Heart right ventricle (tissue), 16 donors: ENCODE measurements at places on chromosomes 4 and X.

- DNase-seq = no peak
These were observed 9.1 kb downstream of the MED28 start for GRCh38 chr4:17623451-17624001.

DNA sequence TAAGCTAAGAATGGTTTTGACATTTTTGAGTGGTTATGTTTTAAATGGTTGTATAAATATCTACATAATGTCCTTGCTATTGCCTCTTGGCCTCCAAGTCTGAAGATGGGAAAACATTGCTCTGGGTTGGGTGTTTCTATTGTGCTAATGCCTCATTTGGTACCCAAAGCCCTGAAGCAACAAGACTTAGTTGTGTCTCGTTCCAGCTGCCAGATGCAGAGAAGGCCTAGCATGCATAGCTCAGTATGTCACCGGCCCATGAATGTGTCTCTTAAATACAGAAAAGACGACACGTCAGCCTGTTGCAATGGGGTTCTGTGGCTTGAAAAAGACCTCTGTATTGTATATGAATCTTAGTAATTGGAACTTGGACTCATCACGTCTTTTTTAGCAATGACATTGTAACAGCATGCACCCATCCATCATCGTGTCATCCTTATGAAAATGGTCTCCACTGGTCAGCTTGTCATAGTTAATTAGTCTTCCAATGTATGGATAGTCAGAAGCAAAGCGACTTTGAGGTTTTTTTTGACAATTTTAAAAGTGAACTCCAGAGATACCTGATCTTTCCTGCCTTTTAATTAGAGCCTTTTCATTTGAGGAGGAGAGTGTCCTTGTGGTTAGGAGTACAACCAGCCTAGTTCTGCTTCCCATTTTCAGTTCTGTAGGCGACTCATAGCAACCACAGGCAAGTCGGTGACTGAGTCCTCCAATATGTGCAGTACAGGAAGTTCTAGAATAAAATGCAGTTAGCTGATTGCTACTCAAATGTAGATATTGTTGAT, 126.4 kb upstream of the GATB start:
- DNase-seq = no peak

GRCh38 chr4:138242834-138243156, 646 bp upstream of the SLC7A11 start:
- no peak for DNase-seq

DNA sequence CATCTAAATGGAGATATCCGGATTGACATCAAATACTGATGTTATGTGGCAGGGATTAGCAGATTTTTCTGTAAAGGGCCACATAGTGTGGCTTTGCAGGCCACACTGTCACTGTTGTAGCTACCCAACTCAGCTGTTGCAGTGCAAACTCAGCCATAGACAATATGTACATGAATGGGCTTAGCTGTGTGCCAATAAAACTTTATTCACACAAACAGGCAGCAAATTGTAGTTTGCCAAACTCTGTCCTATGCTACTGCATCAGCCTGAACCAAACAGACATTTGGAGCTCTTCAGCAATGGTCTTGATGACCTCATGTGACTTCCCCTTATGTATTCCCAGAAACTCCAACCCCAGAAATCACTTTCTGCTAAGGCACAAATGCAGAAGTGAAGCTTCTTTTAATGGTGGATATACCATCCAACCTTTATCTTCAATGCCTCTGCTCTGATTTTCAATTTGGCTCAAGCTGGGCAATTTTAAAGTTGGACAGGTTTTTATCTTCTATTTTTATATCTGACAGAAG, 18.4 kb upstream of the TRPC5OS start:
- DNase-seq = no peak

DNA sequence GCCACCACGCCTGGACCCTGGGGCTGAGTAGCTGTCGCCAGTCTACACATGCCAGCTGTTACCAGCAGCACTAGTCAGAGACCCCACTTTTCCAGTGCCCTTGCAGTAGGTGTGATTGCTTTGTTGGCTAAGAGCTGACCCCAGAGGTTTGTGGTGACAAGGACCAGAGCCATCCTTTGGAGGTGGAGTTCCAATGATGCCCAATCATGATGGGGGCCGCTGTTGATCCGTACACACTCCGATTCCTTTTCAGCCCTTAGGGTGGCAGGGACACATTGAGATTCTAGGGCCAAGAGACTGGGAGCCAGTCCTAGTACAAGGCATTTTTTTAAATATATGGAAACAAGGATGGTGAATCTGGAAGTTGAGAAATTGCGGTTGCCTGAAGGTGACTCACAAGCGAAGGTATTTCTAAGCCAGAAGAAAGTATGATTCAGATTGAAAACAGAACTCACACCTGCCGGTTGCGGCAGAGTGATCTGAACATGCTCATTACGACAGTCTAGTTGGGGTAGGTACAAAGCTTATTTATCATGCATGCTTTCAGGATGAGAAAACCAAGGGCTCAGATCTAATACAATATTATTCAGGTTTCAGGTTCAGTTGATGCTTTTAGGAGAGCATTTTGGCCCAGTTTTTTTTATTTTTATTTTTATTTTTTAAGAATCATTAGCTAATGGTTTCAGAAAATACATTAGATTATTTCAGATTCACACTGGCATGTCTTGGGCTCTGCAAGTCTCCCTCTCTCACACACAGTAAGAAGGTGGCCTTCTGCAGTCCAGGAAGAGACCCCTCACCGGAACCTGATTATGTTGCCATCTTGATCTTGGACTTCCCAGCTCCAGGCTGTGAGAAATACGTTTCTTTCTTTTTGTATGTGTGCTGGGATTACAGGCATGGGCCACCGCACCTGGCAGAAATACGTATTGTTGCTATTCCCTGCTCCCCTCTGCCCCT, 43.4 kb downstream of the SHROOM2 start:
- no peak for DNase-seq

GRCh38 chr4:169309326-169309967, 38.7 kb upstream of the SH3RF1 start:
- no peak for DNase-seq

GRCh38 chr4:17356926-17357325, 155.0 kb downstream of the QDPR start:
- no peak for DNase-seq

DNA sequence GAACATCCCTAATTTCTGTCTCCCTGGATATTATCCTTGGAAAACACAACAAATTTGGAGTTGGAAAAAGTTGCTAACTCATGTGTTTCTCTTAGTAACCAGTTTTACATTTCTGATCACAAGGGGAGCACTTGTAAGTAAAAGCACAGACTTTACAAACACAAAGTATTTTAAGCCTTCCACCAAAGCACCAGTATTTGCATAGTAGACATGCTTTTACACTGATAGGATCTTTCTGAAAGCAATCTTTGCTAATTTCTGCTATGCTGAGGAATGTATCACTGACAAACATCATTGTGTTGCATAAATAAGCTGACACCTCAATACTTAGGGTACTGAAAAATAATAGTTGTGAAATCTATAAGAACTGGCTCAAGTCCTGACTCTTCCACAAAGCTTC, 100.6 kb downstream of the MID1 start:
- DNase-seq = no peak

DNA sequence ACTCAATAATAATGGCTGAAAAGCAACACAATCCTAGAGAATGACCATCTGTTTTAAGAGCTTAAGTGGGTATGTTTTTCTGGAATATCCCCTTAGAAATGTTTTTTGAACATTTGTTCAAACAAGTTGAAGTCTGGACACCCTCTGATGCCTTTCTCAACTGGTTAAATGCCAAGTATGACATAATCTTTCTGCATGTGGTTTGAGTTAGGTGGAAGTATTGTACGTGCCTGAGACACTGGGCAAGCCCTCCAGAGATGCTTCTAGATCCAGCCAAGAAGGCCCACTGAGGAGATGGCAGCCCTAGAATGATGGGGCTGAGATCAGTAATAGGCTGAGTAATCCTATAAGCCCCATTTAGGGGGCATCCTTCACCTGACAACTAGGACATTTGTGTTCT, 493.1 kb downstream of the MAGEE1 start:
- no peak for DNase-seq

DNA sequence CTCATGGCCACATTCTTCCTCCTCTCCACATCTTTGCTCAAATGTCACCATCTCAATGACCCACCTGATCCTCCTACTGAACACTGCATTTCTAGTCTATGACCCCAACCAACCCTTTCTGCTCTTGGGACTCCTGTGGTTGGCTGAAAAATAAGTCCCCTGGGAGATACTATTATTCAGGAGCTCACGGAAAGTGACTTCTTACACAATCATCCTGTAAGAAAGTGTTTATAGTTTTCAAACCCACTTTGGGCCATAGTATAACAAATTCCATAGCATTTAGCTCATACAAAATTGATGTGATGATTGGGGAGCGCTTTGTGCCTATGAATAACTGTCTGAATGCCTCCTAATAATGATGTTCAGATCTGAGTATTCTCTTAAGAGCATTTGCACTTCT, 161.4 kb upstream of the HS3ST1 start:
- DNase-seq = no peak
